Endothelial cell (in vitro differentiated cells): ENCODE measurements at places on chromosomes 4 and X. TPM values are rescaled to one million over a fixed set of nuclear protein-coding genes. Genes with fewer than 3 reads are reported as not detected.

The TMEM144 gene
- 5.7 TPM for total RNA-seq

The PFKFB1 gene
- 0.49 TPM for total RNA-seq

GRCh38 chr4:68278029-68278428, 32.5 kb upstream of the TMPRSS11B start:
- no peak for DNase-seq
- no peaks in the 10 kb centered on the region for H3K36me3 ChIP-seq
- peaks cover 4% of the 10 kb centered on the region for H3K27me3 ChIP-seq
- H3K4me3 ChIP-seq: no peak overlapping the region

DNA sequence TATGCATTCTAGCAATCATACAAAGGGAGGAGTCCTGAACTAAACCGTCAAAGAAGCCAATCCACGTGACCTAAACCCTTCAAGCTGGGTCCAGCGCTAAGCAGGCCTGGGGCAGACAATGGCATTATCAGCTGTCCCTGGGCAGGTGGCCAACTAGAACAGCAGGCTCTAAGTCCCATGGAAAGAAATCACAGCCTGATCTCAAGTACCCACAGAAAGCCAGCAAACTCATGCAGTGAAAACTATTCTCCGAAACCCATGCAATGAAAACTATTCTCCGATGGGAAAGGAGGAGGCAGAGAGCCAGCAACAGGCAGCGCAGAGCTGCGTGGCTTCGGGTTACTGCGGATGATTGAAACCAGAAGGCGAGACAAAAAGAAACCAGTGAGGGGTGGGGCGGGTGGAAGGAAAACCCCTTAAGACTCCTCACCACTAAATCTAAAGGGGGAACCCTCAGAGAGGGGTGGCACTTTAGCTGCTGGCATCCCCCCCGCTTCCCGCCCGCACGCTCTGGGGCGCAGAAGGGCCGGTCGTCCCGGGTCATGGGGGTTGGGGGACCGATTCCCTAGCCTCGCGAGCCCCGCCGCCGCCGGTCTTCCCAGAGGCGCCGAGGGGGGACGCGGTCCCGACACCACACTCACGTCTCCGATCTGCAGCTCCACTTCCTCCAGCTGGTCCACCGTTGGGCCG, 567 bp downstream of the C4orf46 start:
- peaks cover 16% of the 10 kb centered on the region for H3K4me1 ChIP-seq
- peak; percentile 27 for DNase-seq
- peak overlapping the region; percentile 99 for H3K4me3 ChIP-seq
- peak overlapping the region; percentile 83 for H3K27ac ChIP-seq
- H3K36me3 ChIP-seq: no peaks in the 10 kb centered on the region
- peaks cover 9% of the 10 kb centered on the region for H3K27me3 ChIP-seq

- no peak for DNase-seq
- no peaks in the 10 kb centered on the region for H3K36me3 ChIP-seq
- no peaks in the 10 kb centered on the region for H3K4me1 ChIP-seq
- no peak overlapping the region for H3K4me3 ChIP-seq
These were observed 72.2 kb downstream of the COMMD8 start for GRCh38 chr4:47391256-47391655.

The CFAP97 gene
- 18.2 TPM for total RNA-seq

GRCh38 chr4:122604146-122604545, 16.7 kb downstream of the IL21 start:
- no peak overlapping the region for H3K27ac ChIP-seq
- no peak overlapping the region for H3K4me3 ChIP-seq
- DNase-seq: no peak
- peaks cover 8% of the 10 kb centered on the region for H3K4me1 ChIP-seq
- no peaks in the 10 kb centered on the region for H3K27me3 ChIP-seq
- H3K36me3 ChIP-seq: no peaks in the 10 kb centered on the region

The RAI2 gene
- total RNA-seq: 7.0 TPM

DNA sequence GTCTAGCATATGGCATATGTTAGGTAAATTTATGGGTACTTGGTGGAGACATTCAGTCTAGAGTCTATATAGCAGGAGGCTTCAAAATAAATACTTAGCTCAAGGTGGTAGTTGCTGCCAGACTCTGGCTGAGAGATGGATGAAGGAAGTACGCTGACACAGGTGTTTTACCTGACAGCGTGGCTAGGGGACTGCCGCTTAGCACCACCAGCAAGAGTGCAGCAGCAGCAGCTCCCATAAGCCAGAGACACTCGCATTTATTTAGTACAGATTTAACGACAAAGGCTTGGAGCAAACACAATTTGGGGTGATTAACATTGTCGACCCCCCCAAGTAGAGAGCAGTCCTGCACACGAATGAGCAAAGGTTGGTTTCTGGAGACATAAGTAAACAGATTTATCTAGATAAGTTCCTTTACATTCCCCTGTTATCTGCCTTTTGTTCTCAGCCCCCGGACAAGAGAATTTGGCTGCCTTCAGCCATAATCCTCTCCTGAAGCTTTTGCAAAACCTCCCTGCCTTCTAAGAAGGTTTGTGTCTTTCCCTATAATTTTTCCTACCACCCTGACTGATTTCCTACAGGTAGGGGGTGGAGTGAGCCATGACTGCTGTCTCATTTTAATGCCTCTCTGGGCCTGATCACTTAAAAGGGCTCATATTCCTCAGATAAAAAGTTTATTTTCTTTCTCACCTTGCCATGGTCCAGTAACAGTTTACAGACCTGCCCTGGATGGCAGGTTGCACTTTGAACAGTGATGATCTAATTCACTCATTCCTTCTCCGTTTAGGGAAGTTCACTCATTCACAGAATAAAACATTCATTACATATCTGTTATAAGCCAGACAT, 64.6 kb downstream of the RHOH start:
- H3K27me3 ChIP-seq: peaks cover 3% of the 10 kb centered on the region
- no peak for DNase-seq
- no peak overlapping the region for H3K4me3 ChIP-seq

The C4orf33 gene
- total RNA-seq: 15.9 TPM

The OPHN1 gene
- 13.2 TPM for total RNA-seq

The ASB9 gene
- total RNA-seq: 2.8 TPM

DNA sequence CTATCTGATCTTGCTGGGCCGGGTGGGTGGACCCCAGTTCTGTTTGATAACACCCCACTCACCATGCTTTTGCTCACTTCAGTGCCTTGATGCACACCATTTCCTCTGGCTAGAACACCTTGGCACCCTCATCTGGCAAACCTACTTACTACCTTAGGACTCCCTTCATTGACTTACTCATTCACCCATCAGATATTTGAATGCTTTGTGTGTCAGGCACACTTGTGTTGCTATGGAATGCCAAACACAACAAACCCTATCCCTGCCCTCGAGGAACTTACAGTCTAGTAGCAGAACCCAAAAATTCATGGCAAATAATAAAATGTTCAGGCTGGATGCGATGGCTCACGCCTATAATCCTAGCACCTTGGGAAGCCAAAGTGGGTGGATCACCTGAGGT, 13.9 kb downstream of the CCNG2 start:
- H3K4me1 ChIP-seq: peaks cover 2% of the 10 kb centered on the region
- H3K4me3 ChIP-seq: peak overlapping the region; percentile 17
- H3K27me3 ChIP-seq: no peaks in the 10 kb centered on the region
- H3K36me3 ChIP-seq: peaks cover 30% of the 10 kb centered on the region
- DNase-seq: no peak

DNA sequence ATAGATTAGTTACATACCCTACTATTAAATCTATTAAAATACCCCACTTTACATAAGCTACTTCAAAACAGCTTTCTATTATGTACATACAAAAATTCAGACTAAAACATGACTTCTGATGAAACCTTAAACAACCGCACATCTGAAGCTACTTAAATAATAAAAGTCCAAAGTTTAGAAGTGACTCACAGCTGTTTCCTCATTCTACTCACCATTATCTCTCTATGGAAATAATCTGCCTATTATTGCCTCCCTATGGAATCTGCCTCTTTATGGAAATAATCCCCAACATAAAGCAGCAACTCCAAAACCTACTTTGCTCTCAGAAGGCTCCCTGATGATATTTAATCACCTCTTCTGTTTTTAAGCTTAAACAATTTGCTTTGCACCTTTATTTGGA, 15.7 kb upstream of the BANK1 start:
- peaks cover 6% of the 10 kb centered on the region for H3K4me1 ChIP-seq
- H3K27me3 ChIP-seq: peaks cover 2% of the 10 kb centered on the region
- DNase-seq: no peak

DNA sequence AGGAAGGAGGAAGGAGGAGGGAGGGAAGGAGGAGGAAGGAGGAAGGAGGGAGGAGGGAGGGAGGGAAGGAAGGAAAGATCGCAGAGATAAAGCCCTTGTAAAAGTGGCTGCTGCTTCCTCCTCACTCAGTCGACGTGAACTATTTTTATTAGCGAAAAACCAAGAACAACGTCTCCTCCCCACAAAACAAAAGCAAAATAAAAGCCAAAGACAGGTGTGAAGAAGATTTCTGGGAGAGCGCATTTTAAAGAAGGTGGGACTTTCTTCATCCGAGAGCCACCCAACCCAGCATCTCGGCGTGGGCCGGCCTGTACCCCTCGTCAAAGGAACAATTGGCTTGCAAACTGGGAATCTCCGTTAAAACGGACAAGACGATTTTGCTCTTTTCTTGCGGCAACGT, 40.7 kb upstream of the ASMTL start:
- no peak overlapping the region for H3K27ac ChIP-seq
- H3K36me3 ChIP-seq: peaks cover 6% of the 10 kb centered on the region
- no peak for DNase-seq
- H3K27me3 ChIP-seq: peaks cover 4% of the 10 kb centered on the region
- no peaks in the 10 kb centered on the region for H3K4me1 ChIP-seq

- no peaks in the 10 kb centered on the region for H3K27me3 ChIP-seq
- no peak for DNase-seq
- peaks cover 5% of the 10 kb centered on the region for H3K4me1 ChIP-seq
- H3K27ac ChIP-seq: no peak overlapping the region
These were observed 108.5 kb upstream of the GLRA2 start for GRCh38 chrX:14420841-14421240.

DNA sequence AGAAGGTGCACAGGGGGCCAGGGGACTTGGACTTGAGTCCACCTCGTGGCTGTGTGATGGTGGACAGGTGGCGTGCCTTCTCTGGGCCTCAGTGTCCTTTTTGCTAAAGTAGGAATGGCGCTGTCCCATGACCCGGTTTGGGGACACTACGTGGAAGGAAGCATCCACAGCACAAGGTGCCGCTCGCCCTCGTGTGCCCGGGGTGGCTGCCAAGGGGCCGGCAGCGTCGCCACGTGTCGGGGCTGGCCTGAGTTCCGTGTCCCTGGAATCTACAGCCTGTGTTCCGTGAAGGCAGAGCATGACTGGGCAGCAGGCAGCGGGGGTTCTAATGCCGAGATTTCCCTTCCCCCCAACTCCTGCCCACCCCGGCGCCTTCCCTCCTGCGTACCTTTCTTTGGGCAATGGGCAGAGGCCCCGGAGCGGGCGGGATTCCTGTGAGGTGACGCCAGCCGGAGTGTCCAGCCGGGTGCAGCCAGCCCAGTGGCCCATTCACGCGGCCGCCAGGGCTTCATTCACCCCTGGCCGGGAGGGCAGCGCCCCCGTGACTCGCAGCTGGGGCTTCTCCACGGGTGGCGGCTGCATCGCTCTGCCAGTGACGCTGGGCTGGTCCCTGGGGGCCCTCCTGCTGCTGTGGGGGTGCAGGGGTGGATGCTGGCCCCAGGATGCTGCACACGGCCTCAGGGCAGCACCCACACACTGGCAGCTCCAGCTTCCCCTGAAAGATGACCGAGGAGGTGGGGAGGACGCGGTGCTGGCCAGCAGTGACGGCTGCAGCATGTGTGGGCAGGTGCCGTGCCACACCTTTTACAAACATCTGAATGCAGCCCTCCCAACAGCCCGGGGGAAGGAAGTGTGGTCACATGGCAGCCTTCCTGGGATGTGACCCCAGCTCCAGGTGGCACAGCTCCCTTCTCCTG, 21.2 kb downstream of the DOK7 start:
- no peak overlapping the region for H3K27ac ChIP-seq
- peaks cover 2% of the 10 kb centered on the region for H3K4me1 ChIP-seq
- DNase-seq: no peak
- H3K36me3 ChIP-seq: no peaks in the 10 kb centered on the region

GRCh38 chr4:90254357-90254756, 127.2 kb downstream of the CCSER1 start:
- no peak overlapping the region for H3K27ac ChIP-seq
- H3K36me3 ChIP-seq: no peaks in the 10 kb centered on the region
- H3K4me3 ChIP-seq: no peak overlapping the region
- no peak for DNase-seq
- no peaks in the 10 kb centered on the region for H3K27me3 ChIP-seq
- H3K4me1 ChIP-seq: no peaks in the 10 kb centered on the region

The MBTPS2 gene
- 9.4 TPM for total RNA-seq

The NWD2 gene
- total RNA-seq: not detected

DNA sequence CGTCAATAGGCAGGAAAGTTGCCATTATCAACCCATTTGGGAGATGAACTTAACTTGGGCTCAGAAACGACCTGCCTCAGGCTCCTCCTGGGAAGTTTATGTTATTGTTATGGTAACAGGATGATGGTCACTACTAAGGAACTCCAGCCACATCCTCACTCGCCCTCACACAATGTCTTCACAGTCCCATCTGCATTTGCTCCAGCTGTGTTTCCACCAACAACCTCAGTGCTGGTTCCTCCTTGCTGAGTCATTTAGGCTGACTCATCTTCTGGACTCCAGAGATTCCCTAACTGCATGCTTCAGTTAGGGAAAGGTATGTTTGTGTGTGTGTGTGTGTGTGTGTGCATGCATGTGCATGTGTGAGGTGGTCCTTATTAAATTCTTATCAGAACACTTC, 293.4 kb upstream of the BOD1L1 start:
- H3K4me3 ChIP-seq: no peak overlapping the region
- H3K36me3 ChIP-seq: no peaks in the 10 kb centered on the region
- peak overlapping the region; percentile 88 for H3K27ac ChIP-seq
- peaks cover 15% of the 10 kb centered on the region for H3K4me1 ChIP-seq
- peak; percentile 47 for DNase-seq

The DUSP9 gene
- not detected for total RNA-seq

- no peaks in the 10 kb centered on the region for H3K36me3 ChIP-seq
- H3K4me3 ChIP-seq: peak within 1 kb of the TSS; percentile 71
- H3K27ac ChIP-seq: no peak within 1 kb of the TSS
- H3K4me1 ChIP-seq: peaks cover 10% of the 10 kb centered on the region
- H3K27me3 ChIP-seq: peaks cover 3% of the 10 kb centered on the region
These were observed at the start of gene NHS for GRCh38 chrX:17374619-17375366. TSS of gene NHS (plus strand) at chrX:17375200. CDS start at chrX:17375758, 558 bp downstream.

GRCh38 chrX:46547857-46548256, 2.6 kb upstream of the ZNF674 start:
- H3K4me3 ChIP-seq: no peak overlapping the region
- peaks cover 5% of the 10 kb centered on the region for H3K4me1 ChIP-seq
- H3K36me3 ChIP-seq: peaks cover 8% of the 10 kb centered on the region
- H3K27ac ChIP-seq: no peak overlapping the region

DNA sequence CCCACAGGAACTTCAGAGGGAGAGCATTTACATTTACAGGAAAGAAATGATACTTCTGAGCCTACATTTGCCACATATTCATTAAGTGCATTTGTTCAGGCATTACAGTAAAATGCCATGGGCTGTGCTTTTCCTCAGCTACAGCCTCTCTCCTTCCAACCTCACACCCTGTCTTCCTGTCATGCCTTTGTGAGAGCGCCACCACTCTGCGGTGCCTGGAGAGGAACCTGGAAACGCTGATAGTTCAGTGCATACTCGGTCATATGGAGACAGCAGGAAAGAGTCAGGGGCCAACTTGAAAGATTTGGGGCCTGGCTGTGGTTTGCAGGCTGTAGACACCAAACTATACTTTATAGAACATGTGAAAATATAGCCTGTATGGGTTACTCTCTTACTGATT, 40.5 kb downstream of the NFKB1 start:
- H3K4me3 ChIP-seq: no peak overlapping the region
- H3K27ac ChIP-seq: no peak overlapping the region
- H3K36me3 ChIP-seq: peaks cover 9% of the 10 kb centered on the region
- peaks cover 2% of the 10 kb centered on the region for H3K27me3 ChIP-seq

- H3K27ac ChIP-seq: no peak overlapping the region
- no peak for DNase-seq
- H3K4me3 ChIP-seq: no peak overlapping the region
These were observed 489.8 kb downstream of the PABPC4L start for GRCh38 chr4:133711817-133712216.

The ARSJ gene
- total RNA-seq: 11.2 TPM
